ENCODE measurements at places on chromosomes 7 and 10. TPM values are rescaled to one million over a fixed set of nuclear protein-coding genes. Genes with fewer than 3 reads are reported as not detected.

GRCh38 chr10:8462565-8462964 is 408.1 kb downstream of the GATA3 start:
- DNase-seq: no peak

DNA sequence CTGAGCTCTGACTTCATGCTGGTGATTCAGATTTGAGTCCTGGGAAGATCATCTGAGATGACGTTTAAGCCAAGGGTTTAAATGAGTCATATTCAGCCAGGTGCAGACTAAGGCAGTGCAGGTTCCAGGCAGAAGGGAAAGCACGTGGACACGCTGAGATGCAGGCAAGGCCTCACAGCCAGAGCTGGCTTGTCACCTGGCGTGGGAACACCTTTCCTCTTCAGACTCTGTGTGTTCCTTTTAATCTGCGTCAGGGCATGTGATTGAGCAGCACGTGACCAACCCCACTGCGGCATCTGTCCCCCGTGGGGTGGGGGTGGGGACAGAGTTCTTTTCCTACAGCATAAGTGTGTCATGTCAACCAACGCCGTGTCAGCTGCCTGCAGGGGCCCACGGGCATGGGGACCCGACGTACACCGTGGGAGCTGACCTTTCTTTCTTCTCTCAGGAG is 10.7 kb upstream of the IDI2 start:
- no peak for DNase-seq

DNA sequence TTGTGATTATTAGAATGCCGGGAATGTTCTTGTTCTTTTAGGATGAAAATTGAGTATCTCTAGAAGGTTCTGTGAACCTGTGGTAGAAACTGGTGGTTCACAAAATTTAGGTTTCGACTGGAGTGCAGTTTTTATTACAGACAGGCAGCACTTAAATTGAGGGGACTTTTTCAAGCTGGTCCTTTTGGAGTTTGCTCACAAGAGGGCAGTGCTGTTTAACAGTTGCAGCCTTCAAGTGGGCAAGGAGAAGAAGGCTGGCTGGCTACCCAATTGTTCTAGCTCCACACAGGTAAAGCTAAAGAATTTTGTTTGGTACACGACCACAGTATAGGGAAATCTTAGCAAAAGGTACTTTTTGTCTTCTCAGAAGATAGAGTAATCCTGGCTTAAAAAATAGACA is 233.6 kb downstream of the SNX13 start:
- peak; percentile 10 for DNase-seq

CFAP58 gene
- 1.2 TPM for total RNA-seq

DNA sequence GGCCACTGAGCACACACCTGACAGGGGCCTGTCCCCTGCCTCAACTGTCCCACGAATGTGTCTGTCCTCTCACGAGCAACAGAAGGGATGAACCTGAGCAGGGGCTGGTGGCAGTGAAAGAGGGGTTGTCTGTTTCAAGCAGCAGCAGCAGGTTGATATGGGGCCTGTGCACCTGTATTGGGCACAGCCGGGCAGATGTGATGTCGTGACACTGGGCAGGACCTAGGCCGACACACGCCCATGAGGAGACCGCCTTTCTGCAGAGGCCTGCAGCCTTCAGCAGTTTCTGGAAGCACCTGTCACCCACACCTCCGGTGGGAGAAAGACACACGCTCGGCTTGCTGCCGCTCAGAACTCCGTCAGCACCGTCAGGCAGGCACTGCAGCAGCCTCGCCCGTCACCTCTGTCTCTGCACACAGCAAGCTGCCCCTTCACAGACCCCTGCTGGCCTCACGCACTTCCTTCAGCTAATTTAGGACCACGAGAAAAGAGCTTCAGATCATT is 48.5 kb downstream of the AMZ1 start:
- DNase-seq: no peak

- DNase-seq: no peak
Measured at GRCh38 chr10:71394926-71395562, 1.7 kb upstream of the CDH23 start.

- no peak for DNase-seq
Measured at GRCh38 chr7:126635545-126635944, 617.2 kb downstream of the GRM8 start.

CYP17A1 gene
- total RNA-seq: not detected
